ENCODE measurements at places on chromosomes 5 and 9.

- DNase-seq, result peak; percentile 57
These were observed at the start of gene VLDLR for GRCh38 chr9:2621722-2622460. VLDLR (plus strand) TSS chr9:2621787; CDS start chr9:2622190, 403 bp downstream.

DNA sequence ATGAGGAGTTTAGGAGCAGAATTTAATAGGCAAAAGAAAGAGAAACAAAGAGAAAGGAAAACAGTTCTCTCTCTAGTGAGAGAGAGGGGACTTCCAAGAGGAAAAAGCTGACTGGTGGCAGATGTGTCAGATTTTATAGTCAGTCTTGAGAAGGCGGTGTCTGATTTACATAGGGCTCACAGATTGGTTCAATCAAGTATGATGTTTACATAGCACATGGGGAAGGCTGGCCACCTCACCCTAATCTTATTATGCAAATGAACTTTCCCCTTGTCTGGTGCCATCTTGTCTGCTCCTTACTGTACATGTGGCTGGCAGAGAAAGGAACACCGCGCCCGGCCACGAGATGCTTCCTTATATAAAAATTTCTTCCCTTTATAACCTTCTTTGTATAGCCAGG, 24.7 kb downstream of the UNC13B start:
- no peak for DNase-seq

GRCh38 chr5:2685651-2686272, 65.7 kb downstream of the IRX2 start:
- no peak for DNase-seq

GRCh38 chr9:134014946-134015345, 10.3 kb upstream of the BRD3OS start:
- no peak for DNase-seq

GRCh38 chr5:162956570-162956969, 480.8 kb upstream of the CCNG1 start:
- no peak for DNase-seq

DNA sequence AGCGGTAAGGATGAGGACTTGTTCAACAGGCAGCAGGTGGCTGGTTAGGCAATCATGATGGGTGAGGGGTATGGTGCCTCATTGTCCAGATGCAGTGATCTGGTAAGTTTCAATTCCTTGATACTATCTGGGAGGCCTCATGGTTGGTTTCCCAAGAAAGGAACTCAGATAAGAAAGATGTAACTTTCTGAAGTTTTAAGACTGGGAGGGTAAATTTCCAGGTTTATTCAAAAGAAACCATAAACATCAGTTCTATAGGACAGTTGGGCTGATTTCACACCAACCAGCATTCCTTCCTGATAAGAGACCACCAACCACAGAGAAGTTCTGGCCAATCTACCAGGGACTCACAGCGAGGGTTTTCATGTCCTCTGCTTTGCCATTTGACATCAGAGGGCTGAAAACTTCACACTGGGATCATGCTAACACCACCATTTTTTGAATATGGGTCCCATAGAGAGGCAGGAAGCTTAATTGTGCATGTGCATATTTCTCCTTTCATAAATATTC, 773 bp upstream of the AGGF1 start:
- no peak for DNase-seq

DNA sequence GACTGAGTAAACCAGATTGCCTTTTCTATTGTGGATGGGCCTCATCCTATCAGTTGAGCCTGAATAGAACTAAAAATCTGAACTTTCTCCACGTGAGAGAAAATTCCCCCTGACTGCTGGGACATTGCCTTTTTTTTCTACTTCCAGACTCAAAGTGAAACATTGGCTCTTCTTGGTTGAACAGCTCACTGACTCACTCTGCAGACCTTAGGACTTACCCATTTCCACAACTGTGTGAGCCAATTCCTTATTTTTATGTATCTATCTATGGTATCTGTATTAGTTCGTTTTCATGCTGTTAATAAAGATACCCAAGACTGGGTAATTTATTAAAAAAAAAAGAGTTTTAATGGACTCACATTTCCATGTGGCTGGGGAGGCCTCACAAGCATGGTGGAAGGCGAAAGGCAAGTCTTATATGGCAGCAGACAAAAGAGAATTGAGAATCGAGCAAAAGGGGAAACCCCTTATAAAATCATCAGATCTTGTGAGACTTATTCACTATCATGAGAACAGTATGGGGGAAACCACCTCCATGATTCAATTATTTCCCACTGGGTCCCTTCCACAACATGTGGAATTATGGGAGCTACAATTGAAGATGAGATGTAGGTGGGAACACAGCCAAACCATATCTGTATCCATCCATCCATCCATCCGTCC, 306.7 kb upstream of the SLC24A2 start:
- DNase-seq, result no peak

- no peak for DNase-seq
These were observed 140.9 kb downstream of the NR3C1 start for GRCh38 chr5:143262393-143263174.

GRCh38 chr5:42564689-42565356, 141.6 kb downstream of the GHR start:
- DNase-seq, result no peak

- no peak for DNase-seq
These were observed 37.3 kb downstream of the TTC23L start for GRCh38 chr5:34876275-34876674.

DNA sequence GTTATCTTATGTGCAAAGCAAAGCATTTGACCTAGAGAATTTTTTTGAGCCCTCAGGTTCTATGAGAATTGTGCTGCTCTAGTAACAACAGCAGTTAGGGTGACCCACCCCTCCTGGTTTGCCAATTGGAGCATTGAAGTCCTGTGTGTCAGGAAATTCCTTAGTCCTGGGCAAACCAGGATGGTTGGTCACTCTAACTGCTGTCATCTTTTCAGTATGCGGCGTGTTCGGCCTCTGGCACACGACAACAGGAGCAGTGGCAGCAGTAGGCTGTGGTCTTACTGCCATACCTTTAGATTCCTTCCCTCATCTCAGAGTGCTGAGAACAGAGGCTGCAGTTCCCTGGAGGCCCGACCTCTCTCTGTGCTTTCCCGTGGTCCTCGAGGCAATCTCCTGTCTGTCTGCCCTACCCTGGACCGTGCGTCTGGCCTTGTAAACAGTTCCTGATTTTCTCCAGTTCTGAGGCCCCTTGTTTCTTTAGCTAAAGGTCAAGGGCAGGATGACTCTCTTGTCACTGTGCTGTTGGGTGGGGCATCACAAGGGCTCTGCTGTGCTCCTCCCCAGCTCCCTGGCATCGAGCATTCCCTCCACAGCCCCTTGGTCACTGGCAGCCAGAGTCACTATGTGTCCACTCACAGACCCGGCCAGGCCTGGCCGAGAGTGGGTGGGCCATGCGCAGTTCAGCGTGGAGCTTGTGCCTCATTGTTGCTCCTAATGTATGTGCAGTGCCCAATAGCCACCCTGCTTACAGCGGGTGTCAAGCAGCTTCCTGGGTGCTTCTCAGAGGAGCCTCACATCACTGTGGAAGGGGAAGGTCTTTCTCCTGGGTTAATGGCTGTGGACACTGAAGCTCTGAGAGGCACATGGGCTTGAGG, 18.5 kb upstream of the COL15A1 start:
- DNase-seq, result no peak

DNA sequence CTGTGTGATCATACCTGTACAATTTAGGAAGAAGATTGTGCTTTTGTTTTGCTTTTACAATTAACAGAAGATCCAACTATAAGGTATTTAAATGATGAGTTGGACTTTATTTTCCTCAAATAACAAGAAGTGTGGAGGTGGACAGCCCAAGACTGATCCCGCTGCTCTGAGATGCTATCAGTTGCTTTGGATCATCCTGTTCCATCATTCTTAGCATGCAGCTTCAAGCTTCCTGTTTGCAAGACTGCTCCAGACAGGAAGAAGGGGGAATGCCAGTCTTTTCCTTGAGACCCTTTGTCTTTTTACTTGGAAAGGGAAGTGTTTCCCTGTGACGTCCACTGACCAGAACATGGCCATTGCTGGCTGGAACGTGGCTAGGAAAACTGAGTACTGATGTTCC, 250.8 kb downstream of the ZSWIM6 start:
- DNase-seq, result no peak

DNA sequence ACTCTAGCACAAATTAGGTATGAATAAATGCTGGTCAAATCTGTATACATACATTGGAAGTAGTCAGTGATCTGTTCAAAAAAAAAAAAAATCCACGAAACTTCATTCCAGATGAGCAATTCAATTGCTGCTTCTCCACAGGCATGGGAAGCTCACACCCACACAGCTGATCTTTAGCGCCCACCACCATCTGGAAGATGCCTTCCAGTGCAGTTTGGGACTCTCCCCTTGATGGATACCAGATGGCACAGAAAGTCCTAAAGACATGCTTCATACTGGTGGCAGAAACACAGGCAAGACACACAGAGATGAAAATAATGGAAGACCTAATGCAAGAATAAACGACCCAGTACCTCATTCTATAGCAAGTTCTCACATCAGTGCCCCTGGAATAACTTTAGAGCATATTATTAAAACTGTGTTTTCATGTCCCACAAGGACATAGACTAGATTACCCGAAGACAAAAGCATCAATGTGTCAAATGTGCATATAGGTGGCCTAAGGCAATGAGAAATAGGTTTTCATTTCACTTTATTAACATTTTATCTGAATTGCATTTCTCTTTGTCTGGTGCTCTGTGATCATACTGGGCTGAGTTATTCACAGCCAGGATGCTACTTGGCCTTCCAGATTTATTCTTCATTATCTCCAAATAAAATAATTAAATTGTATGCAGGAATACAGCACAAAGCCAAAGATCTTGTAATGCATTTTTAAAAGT, 135.4 kb upstream of the TAS2R1 start:
- DNase-seq, result no peak

- DNase-seq, result no peak
These were observed 19.4 kb downstream of the CSF1R start for GRCh38 chr5:150066901-150067396.

GRCh38 chr5:145750199-145750598, 84.9 kb downstream of the PRELID2 start:
- no peak for DNase-seq

DNA sequence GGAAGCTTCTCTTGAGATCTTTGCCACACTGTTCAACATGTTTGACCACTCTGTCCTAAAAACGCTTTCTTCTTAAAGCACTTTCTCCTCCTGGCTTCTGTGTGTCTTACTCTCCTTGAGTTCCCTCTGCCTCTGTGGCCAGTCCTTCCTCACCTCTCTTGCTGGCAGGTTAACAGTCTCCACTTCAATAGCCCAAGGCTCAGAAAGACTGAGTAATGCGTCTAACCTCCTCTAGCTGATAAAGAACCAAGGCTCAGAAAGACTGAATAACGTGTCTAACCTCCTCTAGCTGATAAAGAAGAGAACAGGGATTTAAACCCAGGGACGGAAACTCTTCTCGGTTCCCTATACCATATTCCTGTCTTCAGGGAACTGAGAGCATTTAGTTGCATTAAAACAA, 205.2 kb downstream of the AOPEP start:
- no peak for DNase-seq

DNA sequence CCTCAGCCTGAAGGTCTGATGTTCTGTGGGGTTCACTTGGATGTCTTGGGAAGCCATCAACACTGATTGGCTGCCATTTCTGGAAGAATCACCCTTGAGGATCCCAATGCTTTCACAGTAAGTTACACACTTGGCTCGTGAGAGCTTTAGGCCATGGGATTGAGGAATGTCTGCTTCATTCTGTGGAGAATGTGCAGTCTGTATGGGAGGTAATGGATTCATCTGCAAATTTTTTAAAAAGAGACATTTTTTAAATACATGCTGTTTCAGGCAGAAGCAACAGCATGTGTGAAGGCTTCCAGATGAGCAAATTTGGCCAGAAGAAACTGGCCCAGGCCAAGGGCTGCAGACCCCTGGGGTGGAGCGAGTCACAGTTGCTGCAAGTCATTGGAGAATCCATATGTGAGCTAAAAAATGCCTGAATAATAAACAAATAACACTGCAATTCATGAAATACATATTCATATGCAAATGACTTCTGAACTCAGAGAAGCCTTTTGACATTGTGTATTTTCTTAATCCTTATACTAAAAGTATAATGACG, 146.3 kb upstream of the RASEF start:
- DNase-seq, result no peak

GRCh38 chr9:36765468-36766341, 193.0 kb downstream of the MELK start:
- DNase-seq, result peak; percentile 98

DNA sequence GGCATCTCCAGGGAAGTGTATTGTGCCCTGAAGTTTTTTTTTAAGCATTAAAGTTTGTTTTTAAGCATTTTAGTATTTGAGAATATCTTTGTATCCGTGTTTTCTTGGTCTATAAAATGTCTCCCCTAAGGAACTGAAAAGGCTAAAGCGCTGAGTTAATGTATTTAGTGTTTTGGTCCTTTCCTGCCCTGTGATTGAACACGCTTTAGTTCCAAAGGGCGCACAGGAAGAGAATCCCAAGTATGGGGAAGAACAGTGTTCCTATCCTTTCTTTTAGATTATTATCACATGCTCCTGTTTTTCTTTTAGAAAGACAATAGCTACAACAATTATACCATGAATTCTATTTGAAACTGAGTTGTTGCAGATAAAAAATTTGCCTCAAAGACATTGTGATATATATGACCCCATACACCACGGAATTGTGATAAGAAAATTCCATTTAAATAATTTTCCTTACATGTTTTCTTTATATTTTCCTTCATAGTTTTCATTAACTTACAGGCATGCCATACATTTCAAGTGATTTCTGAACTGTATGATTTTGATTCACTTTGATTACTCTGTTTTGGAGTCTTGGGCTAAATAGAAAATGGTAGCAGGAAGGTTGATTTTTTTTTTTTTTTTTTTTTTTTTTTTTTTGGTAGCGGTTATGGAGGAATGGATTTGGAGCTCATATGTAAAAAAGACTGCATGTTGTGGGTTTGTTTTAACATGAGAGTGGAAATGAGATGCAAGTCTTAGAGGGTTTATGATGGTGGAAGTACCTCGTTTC, 3.1 kb downstream of the HSPA4 start:
- DNase-seq, result no peak

GRCh38 chr9:19553441-19553840, 144.6 kb downstream of the ACER2 start:
- no peak for DNase-seq

GRCh38 chr9:72292874-72293607, 72.0 kb downstream of the ZFAND5 start:
- no peak for DNase-seq

DNA sequence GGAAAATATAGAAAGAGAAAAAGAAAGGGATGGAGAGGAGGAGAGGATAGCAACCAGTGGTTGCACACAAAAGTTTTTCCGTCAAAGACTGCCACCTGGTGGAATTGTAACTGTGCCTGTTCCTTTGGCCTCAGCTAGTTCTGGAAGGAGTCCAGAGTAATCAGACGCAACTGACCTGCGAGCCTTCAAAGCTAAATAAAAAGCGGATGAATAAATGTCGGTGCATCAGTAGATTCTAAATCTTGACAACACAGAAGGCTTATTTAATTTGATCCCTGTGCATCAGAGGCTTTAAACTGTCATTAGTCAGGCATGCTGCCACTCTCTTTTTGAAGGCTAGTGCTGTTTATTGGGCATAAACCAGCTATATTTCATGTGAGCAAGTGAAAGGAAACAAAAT, 132.9 kb upstream of the ACO1 start:
- peak; percentile 52 for DNase-seq

DNA sequence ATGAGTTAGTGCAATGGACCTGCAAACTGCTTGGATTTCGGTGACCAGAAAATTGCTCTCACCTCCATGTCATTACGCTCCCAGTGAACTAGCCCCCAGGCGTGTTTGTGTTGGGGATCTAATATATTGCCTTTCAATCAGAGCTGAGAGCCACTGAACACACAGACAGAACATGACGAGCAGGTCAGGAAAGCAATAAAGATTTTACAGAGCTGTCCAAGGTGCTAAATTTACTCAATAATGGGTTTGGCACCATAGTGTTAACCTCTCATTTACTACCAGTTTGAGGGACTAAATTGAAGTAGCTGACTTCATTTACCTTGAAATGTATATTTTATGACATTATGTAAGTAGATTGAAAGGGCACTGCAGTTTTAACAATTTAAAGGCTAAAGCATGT, 383.0 kb downstream of the EBF1 start:
- DNase-seq, result no peak
